ENCODE measurements at places on chromosomes 6 and 20.

- DNase-seq: no peak
Measured at GRCh38 chr6:113695516-113695915, 161.6 kb upstream of the MARCKS start.

DNA sequence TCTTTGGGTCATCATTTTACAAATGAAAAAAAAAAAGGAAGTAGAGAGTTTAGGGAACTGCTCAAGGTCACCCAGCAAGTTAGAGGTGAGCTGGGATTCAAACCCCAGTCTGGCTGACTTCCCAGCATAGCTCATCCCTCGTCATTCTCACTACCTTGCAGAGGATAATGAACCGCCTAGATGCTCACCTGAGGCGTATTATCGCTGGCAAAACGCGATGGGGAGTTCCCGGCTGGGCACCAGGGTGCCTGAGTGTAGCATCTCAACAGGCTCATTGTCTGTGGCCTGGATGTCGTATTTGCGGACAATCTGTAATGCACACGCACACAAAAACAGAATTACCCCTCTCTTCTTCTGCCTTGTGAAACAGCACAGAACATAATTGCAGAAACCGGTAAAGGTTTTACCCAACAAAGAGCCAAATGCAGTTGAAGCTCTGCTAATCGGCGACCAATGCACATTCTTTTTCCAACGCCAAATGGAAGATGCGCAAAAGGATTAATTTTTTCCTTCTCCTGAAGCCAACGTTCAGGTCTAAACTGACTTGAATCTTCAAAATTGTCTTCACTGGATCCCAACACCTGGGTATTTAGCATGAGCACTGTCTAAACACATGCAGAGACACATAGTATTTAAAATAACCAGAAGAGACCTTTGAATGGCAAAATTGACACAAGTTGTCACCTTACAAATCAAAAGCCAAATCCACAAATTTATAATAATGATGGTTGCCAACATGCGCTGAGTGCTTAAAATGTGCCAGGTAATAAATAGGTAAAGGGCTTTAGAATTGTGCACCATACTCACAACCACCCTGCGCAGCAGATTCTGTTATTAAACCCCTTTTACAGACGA is 16.6 kb downstream of the CYP24A1 start:
- no peak for DNase-seq

DNA sequence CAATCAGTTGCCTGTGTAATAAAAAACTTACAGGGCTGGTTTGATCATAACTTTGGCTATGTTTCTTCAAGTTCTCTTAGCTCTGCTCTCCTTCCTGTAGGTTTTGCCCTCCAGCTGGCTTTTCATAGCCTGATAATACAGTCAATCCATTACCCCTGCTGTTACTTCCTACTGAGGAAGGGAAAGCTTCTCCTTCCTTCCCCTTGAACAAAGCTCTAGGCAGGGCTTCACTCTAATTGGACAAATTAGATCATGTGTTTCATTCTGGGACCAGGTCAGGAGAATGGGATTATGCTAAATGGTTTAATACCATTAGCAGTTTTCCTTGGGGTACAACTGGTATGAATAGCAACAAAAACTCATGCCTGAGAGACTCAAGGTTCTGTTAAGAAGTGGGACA is 106.8 kb upstream of the MCHR2 start:
- no peak for DNase-seq

DNA sequence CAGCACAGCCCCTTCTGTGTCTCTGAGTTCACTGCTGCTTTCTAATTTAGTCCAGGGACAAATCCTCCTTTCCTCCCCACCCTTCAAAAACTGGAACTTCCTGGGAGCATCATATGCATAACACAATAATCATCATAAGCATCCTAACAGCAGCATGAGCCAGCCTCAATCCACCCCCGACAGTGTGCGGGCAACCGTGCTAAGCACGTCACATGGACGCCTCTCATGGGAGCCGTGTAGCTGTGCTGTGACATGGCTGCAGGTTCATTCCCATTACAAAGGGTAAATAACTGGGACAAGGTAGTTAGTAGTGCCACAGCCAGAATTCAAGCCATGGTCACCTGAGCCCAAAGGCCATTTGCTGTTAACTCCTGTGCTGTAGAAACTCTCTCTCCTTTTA is 24.5 kb upstream of the ULBP3 start:
- DNase-seq: no peak

DNA sequence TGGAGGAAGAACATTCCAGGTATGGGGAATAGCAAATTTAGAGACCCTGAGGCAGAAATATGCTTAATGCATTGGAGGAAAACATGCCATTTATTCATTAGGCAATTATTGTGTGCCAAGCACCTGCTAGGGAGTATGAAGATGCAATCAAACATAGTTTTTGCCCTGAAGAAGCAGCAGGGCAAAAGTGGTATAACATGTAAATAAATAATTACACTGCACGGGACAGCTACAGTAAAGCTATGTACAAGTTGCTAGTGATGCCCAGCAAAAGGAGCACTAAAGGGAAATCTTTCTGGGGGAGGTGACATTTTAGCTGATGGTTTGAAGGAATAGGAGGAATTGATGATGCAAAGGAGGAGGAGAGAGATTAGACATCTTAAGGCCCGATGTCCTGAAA is 624 bp upstream of the TJAP1 start:
- no peak for DNase-seq

GRCh38 chr20:57770852-57771720 is 61.3 kb upstream of the PMEPA1 start:
- DNase-seq: no peak

GRCh38 chr6:45474376-45474775 is 96.6 kb upstream of the SUPT3H start:
- DNase-seq: no peak

DNA sequence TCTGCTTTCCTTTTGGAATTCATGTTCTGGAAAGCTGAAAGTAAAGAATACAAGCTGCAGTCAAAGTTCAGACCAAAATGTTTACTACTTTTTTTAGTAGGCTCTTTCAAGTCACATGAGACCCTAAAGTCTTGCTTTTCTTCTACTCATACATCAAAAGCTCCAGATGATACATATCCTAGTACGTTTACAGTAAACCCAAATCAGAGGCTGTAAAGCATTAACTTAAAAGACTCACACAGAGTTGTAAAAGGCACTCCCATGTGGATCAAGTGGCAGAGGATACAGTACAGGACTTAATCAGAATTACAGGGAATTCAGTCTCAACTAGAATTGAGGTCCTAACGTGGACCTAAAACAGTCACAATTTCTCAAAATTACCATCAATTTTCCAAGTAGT is 40.7 kb downstream of the STK38 start:
- DNase-seq: no peak

DNA sequence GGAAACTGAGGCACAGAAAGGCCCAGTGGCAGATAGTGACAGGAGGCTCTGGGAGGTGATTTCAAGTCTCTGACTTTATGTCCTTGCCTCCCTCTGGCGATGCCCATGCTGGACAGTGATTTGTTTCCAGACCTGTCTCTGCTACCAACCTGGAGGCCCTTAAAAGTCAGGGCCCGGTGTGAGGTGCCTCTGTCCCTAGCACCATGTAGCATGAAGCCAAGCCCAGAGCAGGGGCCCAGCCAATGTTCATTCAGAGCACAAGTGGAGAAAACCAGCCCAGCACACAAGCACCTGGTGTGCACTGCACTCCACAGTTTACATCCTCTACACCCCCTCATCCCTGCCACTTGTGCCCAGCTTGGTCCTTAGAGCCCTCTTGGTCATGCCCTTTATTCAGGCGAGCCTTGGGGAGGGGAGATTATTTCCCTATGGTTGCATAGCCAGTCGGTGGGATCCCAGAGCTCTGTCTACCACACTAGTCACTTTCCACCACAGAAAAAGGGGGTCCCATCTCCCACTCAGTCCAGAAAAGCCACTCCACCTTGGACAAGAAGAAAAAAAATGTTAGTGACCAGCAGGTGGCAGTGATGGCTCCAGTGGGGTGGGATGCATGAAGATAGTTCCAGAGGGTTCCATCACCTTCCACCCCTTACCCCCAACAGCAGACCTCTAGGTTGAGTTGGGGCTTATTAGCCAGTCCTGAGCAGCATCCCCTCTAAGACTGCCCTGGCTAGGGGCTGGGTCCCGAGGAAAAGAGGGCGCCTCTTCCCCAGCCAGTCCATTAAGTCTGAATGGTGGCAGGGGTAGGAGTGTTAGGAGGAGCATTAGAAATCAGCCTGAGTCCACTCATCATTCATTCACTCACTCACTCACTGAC is 30.9 kb downstream of the KIAA1755 start:
- DNase-seq: no peak

DNA sequence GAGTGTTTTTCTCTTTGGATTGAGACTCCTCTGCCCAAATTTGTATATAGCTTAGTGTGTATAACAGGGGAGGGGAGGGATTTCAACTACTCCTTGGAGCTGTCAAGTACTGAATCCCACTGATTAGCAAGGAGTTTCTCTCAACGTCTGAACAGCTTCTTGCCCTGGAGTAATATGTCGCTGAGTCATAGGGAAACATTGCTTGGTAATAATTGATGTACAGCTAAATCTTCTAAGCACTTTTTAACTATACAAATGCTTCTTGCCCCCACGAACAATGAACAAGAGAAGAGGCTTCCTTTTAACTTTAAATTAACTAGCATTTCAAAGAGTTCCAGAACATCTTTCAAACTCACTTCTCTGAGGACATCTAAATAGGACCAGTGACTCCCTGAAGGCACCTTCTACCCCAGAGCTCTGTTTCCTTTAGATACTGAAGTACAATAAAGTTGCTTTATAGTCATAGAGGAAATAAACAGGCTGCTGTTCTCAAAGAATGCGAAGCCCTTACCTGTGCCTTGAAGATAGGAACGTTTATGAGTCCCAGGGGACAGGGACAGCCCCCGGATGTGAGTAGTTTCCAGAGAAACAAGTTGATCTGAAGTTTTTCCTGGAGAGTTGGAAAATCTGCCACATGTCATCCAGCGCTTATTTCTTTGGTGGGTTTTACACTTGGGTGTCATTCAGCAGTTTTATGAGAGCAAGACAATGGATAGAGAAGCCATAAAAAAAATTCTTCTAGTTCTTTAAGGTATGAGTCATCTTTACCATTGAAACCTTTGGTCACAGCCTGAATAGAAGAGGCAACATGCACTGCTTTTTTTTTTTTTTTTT is 462.5 kb upstream of the BTBD3 start:
- DNase-seq: no peak

GRCh38 chr20:62326559-62326958 is 23.8 kb downstream of the ADRM1 start:
- DNase-seq: no peak

GRCh38 chr6:23419046-23419445 is 707.0 kb upstream of the NRSN1 start:
- DNase-seq: no peak

- DNase-seq: peak; percentile 91
Measured at GRCh38 chr6:111087106-111087835, at the start of gene SLC16A10. Gene SLC16A10 (plus strand): TSS chr6:111087503. CDS start chr6:111087753, 250 bp downstream.

GRCh38 chr20:42093041-42093440 is 474.9 kb upstream of the CHD6 start:
- no peak for DNase-seq

GRCh38 chr20:57483287-57484050 is 41.5 kb downstream of the CTCFL start:
- no peak for DNase-seq

DNA sequence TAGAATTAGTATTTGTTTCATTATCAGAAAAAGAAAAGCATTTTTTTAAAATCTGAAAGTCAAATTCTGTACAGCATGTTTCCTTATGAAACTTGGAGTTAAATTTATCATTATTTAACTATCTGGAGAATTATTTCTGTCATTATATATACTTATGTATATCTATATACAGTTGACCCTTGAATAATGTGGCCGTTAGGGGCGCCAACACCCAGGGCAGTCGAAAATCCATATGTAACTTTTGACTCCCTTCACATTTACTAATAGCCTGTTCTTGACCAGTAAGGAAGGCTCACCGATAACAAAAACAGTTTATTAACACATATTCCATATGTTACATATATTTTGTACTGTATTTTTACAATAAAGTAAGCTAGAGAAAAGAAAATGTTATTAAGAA is 341.2 kb downstream of the ADGRB3 start:
- DNase-seq: no peak

- no peak for DNase-seq
Measured at GRCh38 chr6:67459556-67459955, 1175.5 kb upstream of the ADGRB3 start.

DNA sequence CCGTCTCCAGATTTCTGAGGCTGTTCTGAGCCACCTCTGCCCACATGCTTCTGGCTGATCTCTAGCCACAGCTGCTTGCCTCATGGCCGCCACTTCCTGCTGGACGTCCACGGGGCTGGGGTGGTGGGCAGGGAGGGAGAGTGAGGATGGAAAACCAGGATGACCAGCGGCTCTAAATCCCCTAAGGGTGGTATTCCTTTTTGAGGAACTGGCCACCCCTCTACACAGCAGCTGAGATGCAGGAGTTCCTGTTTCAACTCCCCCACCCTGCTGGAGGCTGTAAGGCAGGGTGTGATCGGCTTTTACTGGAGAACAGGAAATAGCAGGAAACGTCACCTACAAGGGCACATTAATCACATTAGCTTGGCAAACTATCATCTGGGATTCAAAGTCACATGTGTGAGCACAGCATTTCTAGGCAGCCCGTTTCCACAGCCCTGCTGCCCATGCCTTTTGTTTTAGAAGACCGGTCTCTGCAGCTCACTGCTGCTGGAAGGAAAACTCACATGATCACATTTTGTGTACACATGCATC is 181.6 kb upstream of the ECI2 start:
- no peak for DNase-seq

DNA sequence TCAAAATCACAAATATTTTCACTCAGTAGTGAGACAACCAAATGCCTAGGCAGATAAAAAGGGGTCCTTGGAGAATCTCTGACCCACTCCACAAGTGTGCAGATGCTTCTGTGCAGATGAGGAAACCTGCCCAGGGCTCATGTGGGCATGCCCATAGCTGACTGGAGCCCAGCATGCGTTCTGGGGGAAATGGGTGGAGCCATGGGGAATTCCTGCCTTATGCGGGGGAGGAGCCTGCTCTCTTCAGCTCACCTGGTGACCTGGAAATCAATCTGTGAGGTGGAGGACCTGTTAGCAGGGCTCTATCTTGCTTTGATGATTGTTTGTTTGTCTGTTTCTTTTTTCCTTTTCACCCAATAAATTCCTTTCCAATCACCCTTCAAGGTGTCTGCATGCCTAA is 23.4 kb upstream of the PLN start:
- no peak for DNase-seq

GRCh38 chr6:30325150-30325872 is 1.4 kb upstream of the TRIM39 start:
- peak; percentile 63 for DNase-seq

DNA sequence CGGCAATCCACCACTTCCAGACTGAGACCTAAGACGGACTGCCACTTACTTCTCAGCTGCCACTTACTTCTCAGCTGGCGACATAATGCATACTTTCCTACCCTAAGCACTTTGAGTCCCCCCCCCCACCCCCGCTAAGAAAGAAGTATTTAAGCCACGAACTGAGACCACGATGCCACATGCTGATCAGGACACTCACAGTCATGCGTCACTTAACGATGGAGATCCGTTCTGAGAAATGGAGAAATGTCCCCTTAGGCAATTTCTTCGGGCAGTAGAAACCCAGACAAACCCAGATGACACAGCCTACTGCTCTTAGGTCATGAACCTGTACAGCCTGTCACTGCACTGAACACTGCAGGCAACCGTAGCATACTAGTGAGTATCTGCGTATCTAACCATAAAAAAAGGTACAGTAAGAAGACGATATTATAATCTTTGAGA is 690 bp downstream of the IFNGR1 start:
- DNase-seq: no peak
